Cerebellar nuclear complex (tissue), 1 donor: ENCODE measurements at places on chromosomes 1 and 21.

- no peak for DNase-seq
These were observed 19.4 kb downstream of the TRIM67 start for GRCh38 chr1:231181271-231181670.

DNA sequence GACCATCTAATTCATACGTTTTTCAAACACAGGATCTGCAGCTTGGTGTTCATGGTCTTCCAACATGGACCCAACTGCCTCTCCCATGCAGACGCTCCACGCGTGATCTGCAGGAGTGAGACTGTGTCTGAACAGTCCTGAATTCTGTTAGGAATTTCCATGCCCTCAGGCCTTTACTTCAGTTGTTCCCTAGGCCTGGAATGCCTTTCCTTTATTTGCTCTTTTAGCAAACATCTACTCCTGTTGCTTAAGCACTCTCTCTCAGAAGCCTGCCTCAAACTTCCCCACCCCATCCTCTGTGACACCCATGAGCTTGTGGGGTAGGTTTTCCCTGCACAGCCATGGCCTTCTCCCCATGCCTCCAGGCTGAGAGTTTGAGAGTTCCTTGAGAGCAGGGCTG, 73.7 kb downstream of the DMRTB1 start:
- no peak for DNase-seq

GRCh38 chr1:91736715-91737615, 149.0 kb downstream of the TGFBR3 start:
- DNase-seq: no peak

DNA sequence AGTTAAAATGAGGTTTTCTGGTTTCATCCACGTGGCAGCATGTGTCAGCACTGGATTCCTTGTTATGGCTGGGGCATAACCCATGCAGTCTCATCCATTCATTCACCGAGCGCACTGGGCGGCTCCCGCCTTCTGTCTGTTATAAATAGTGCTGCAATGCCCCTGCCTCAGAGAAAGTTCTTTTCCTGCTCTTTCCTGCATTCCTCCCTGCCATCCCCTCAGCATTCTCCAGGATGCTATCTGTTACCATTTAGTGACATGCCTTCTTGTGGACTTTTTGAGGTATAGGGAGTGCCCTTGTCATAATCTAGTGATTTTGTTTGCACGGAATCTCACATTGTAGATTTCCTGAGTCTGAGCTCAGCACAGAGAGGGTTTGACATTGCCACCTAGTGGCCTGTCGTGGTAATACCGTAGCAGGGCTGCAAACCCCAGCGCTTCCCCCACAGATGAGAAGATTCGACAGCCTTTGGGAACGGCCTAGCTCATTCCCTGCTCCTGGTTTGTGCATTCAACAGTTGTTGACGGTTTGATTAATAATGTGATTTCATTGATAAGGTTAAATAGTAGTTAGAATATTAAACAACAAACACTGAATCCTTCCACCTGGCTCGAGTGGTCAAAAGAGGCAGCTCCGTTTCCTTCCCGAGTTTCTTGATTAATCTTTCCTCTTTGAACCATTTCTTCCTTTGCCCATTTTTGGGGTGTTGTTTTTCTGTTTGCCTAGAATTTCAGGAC, 46.3 kb downstream of the UMODL1 start:
- peak; percentile 58 for DNase-seq

- no peak for DNase-seq
These were observed 83.6 kb downstream of the GRIK3 start for GRCh38 chr1:36950604-36951291.

- DNase-seq: no peak
These were observed 106.8 kb upstream of the ATP1A1 start for GRCh38 chr1:116265931-116266863.

DNA sequence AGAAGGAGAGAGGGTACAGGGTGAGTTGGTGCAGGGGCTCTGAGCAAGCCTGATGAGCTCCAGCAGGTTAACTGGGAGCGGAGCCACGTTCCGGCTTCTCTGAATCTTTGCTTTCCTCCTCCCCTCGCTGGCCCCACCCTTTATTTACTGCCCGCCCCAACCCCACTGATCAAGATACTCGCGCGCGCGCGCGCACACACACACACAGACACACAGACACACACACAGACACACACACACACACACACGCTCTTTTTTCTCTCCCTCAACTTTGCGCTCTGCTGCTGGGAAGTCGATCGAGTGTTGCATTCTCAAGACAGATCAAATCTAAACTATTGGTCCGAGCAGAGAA, at the start of gene GRIK1:
TSS of gene GRIK1 (minus strand) at position 73 of the 352 bp plus-strand sequence.
- no peak for DNase-seq

GRCh38 chr1:160221089-160221488, 15.9 kb downstream of the PEA15 start:
- DNase-seq: no peak

- no peak for DNase-seq
These were observed 342.7 kb upstream of the NR5A2 start for GRCh38 chr1:199684686-199685273.

DNA sequence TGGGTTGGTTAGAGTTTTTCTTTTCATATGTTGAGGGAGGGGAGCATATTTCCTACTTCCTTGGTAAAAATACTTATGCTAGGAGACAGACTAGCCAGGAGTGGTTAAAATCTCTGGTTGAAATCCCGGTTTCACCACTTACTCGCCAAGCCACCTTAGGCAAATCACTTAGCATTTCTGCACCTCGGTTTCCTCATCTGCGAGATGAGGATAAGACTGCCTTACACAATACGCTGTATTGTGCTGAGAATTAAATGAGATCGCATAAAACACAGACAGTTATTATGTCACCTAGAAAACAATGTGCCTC, 1.4 kb downstream of the IFFO2 start:
- DNase-seq: no peak

GRCh38 chr1:183025782-183026774, 2.9 kb downstream of the LAMC1 start:
- DNase-seq: no peak

- DNase-seq: no peak
These were observed 47.5 kb downstream of the KIF1B start for GRCh38 chr1:10257851-10258250.

- DNase-seq: no peak
These were observed 40.6 kb downstream of the AKNAD1 start for GRCh38 chr1:108816049-108816893.

GRCh38 chr1:113783254-113784103, 24.2 kb upstream of the PHTF1 start:
- no peak for DNase-seq

DNA sequence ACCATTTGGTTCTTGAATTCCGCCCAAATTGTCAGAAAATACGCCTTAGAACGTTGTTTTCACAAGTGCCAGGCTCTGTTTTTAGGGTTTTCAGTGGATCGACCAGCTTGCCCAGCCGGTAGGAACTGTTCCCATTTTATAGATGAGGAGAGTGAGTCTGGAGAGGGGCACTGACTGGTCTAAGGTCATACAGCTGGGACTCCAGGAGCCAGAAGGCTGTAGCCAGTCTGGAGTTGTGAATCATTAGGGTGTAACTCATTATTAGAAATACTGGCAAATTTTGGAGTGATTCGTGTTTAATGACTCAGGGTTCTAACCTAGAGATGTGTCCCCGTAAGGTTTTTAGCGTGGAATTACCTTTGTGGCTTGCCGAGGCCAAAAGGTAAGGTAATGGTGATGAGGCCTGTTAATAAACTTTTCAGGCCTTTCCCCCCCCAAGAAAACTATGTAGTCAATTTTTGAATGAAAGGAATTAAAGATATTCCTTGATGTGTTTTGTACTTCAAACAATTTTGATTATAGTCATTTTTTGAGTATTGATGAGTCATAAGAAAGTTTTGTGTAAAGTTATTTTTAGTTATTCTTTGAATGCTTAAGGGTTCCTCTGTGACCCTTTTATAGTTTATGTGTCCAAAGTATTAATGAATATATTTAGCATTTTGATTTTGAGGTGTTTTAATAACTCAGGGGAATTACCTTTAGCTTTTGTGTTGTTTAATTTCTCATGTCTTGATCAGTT, 2.1 kb downstream of the DYRK1A start:
- no peak for DNase-seq

GRCh38 chr1:51898090-51898734, 19.7 kb upstream of the NRDC start:
- DNase-seq: no peak

GRCh38 chr1:193413376-193413775, 227.0 kb upstream of the B3GALT2 start:
- no peak for DNase-seq

- no peak for DNase-seq
These were observed 3.8 kb downstream of the CDC42SE1 start for GRCh38 chr1:151055581-151055980.

DNA sequence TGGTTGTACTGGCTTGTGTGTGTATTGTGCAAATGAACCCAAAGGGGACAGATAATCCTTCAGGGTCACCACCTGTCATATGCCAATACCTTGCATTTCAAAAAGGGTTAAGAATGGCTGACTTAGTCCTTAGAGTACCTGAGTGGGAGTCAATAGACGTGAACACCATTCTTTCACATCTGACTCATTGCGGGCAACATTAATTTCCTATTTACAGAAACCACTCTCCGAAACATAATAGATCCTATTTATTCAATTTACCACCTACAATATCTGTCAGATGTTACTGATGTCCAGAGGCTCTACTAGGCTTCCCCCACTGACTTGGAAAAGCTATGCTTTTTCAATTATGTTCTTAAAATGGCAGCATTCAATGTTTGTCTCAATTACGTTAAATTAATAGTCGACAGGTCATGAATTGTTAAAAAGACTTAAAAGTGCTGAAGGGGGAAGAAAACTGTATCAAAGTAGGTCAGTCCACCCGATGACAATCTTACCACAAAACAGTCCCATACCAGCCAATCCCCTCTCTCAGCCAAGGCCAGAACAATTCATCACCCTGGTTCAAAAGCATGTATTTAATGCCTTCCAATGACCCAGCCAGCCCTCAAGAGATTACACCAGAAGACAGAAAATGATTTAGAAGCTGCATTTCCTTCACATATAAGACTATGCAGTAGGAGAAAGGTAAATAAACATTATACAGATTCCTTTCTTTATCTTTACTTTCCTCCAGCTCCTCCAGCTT, 48.6 kb upstream of the PLA2G2C start:
- no peak for DNase-seq

GRCh38 chr21:28588997-28589396, 403.7 kb downstream of the LTN1 start:
- no peak for DNase-seq

GRCh38 chr1:33970148-33970825, 106.4 kb downstream of the HMGB4 start:
- no peak for DNase-seq

DNA sequence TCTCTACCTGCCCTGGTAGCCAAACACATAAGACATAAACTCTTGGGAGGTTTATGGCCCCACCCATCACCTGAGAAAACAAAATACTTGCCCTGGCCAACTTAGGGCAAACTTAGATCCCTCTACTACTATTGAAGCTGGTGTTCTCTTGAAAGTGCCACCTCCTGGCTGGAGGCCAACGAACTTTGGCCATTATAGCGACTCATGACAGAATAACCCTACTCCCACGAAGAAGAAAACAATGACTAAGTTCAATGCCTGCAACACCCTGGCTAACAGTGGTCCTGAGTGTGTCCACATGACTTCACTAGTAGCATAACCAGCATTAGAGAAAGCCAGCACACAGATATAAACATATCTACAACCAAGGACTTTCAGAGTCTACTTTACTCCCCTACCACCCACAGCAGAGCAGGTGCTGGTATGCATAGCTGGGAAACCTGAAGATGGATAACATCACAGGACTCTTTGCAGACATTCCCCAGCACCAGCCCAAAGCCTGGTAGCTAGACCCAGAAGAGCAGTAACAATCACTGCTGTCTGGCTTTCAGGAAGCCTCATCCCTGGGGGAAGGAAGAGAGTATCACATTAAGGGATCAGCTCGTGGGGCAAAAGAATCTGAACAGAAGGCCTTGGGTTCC, 81.0 kb downstream of the SLC30A10 start:
- DNase-seq: no peak

GRCh38 chr1:109197158-109198042, 16.3 kb upstream of the SARS1 start:
- no peak for DNase-seq

DNA sequence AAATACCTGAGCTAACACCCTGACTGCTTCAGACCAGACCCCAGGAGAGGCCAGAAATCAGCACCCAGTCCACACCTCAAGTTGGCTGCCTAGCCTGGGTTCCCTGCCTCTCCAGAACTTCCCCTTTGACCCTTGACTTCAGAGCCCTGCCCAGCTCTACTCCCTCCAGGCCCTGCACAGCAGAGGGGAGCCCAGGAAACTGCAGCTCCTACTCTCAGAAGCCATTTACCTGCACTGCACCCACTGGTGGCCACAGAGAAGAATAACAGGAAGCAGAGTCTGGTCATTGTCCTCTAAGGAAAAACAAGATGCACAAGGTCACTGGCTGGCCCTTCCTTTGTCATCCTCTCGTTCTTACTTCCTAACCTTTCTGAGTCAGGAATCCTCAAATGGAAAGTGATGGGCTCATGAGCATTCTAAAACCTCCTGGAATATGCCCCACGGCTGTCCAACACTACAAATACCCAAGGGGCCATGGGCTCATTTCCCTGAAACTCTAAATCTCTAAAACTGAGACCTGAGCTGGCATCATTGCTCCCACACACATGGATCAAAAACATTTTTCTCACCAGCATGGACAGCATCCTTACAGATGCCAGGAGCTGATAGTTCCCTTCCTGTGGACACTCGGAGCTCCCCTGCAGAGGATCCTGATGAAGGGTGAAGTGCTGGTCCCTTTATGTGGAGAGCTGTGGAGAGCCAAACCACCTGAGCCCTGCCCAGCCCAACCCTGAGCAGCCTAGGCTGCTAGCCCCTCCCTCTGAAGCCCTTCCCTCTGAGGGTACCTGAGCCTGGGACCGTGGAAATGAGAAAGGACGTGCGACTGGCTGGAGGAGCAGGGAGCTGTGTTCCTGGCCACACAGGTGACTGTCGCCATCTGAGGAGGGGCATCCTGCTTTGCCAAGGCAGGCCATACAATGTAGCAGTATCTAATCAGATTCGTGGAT, at the start of gene ITLN2:
TSS of gene ITLN2 (minus strand) at position 652 of the 947 bp plus-strand sequence. CDS start at position 584, 68 bp downstream.
- DNase-seq: no peak

- DNase-seq: no peak
These were observed 445.5 kb downstream of the PTPRC start for GRCh38 chr1:199084293-199084692.

- DNase-seq: no peak
These were observed 807.1 kb upstream of the PRMT6 start for GRCh38 chr1:106249365-106249764.

- no peak for DNase-seq
These were observed 3.7 kb downstream of the IBA57 start for GRCh38 chr1:228169345-228169744.

DNA sequence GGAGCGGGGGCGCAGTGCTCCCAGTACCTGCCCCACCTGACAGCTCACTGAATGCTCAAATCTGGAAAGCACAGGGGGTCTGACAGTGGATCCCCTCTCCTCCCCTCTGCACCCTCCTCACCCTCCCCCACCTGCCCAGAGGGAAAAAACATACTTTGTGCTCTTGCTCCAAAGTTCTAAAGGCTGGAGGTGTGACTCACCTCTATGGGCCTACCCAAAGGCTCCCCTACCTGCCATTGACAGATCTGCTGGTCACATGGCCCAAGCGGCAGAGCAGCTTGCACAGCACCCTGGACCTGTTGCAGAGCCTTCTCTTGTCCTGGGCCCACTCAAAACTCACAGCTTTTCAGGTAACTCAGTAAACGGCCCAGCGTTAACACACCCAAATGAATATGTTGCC, 55.7 kb downstream of the ADSS2 start:
- DNase-seq: no peak
